ENCODE measurements at places on chromosomes 11 and 22.

DNA sequence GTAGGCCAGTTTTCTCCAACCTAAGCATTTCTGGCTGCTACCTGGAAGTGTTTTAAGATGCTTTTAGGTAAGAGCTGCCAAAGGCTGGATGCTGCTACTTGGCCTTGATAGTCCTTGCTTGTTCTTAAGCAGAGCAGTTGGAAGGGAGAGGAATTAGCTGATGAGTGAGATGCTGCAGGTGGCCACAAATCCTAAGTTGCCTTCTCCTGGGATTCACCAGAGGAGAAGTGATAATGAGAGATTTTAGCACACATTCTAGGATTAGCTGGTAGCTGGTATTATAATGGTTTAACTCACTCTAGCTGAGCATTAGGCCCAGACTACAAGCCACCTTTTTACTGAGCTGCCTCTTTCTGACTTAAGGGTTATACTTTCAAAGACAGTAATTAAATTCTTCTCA, 442.9 kb upstream of the RAG2 start:
- no peak for DNase-seq

DNA sequence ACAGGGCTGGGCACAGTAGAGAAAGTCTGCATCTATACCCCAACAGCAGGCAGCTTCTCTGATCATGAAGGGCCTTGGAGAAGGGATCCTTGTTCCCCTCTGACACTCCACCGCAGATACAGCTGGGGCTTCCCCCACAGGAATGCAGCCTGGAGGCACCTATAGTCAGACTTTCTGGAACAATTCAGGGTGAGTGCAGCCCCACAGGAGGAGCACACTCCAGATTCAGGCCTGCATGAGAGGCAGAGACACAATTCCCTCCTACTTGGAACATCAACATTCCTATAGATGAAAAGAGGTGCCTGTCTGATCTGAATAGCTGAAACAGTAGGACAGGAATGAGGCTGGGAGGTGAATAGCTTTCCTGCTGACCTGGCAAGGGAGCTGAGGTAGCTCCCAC, 1298.0 kb upstream of the CNTN5 start:
- no peak for DNase-seq

- DNase-seq, result peak; percentile 32
These were observed 721.4 kb downstream of the FAM181B start for GRCh38 chr11:82012276-82012675.

- no peak for DNase-seq
These were observed 281.6 kb downstream of the TBC1D22A start for GRCh38 chr22:47043835-47044721.

GRCh38 chr11:115455613-115456012, 48.6 kb downstream of the CADM1 start:
- no peak for DNase-seq

GRCh38 chr22:17890245-17890671, 116.0 kb upstream of the BID start:
- DNase-seq, result no peak

DNA sequence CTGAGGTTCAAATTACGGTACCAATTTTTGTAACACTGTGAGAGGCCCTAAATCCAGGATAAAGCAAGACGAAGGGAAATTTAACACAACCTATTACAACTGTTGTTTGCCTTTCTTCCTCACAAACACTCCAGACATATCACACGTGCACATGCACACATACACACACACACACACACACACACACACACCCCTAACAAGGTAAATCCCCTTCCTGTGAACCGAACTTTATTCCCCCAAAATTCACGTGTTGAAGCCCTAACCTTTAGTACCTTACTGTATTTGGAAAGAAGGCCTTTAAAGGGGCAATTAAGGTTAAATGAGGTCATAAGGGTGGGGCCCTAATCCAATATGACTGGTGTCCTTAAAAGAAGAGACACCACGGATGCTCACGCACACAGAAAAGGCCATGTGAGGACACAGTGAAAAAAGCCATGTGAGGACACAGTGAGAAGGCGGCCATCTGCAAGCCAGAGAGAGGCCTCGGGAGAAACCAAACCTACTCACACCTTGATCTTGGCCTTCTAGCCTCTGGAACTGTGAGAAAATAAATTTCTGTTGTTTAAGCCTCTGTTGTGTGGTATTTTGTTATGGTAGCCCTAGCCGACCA, 1.8 kb downstream of the SERGEF start:
- DNase-seq, result no peak

DNA sequence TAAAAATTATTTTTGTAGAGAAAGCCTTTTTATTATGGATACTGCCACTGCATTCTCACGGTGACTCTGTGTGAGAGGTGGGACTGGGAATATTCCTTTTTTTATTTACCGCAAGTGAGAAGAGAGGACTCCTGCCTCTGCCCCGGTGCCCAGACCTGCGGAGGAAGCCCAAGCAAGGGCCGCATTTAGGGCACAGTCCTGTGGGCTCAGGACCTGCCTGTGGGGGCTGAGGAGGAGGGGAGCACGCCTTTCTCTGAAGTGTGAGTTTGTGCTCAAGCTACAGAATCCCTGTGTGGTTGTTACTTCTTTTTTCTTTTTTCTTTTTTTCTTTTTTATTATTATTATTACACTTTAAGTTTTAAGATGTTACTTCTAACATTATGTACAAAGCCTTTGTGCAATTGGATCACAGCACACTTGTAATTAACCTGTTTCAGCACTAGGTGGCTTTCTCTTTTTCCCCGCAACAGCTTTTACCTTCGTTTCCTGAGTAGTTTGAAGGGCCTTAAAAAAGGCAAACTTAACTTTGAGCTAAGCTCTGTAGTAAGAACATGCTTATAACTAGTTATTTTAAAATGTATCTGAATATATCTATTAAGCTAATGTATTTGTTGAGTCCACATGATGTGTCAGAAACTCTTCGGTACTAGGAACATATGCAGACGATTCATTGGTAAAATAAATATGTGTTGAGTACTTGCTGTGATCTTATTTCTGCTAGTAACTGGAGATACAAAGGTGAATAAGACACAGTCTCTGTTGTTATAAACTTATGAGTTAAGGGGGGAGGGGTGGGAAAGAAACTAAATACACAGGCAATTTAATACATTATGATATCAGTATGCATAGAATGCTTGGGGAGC, 18.3 kb downstream of the AMOTL1 start:
- DNase-seq, result peak; percentile 45

GRCh38 chr22:28801845-28802594, 1.7 kb upstream of the XBP1 start:
- DNase-seq, result no peak

GRCh38 chr11:22930816-22931594, 70.7 kb upstream of the CCDC179 start:
- DNase-seq, result no peak

GRCh38 chr22:45871721-45872120, 105.2 kb downstream of the WNT7B start:
- DNase-seq, result no peak

GRCh38 chr11:103586756-103587155, 449.7 kb upstream of the DDI1 start:
- DNase-seq, result no peak

GRCh38 chr22:44347080-44347479, 34.3 kb upstream of the SHISAL1 start:
- no peak for DNase-seq

GRCh38 chr11:73175551-73176144, 33.5 kb upstream of the FCHSD2 start:
- no peak for DNase-seq

DNA sequence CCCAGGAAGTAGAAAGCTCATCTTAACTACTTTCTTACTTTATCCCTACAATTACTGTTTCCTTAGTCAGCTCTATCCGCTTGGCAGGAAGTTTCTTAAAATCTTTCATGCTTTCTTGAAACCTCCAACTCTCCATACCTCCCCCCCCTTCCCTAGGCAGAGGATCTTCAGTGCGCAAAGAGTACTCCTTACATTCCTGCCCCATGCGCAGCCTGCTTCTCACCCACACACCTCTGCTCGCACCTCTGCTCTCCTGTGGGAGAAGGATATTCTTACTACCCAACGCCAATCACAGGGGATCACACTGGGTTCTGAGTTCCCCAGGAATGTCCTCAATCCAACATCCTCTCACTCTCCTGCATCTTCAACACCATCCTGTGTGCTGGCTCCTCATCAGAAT, 12.3 kb downstream of the TCF20 start:
- no peak for DNase-seq

GRCh38 chr22:49296561-49296960, 531.1 kb downstream of the BRD1 start:
- no peak for DNase-seq

- no peak for DNase-seq
These were observed 125.1 kb downstream of the WT1 start for GRCh38 chr11:32310214-32310601.

DNA sequence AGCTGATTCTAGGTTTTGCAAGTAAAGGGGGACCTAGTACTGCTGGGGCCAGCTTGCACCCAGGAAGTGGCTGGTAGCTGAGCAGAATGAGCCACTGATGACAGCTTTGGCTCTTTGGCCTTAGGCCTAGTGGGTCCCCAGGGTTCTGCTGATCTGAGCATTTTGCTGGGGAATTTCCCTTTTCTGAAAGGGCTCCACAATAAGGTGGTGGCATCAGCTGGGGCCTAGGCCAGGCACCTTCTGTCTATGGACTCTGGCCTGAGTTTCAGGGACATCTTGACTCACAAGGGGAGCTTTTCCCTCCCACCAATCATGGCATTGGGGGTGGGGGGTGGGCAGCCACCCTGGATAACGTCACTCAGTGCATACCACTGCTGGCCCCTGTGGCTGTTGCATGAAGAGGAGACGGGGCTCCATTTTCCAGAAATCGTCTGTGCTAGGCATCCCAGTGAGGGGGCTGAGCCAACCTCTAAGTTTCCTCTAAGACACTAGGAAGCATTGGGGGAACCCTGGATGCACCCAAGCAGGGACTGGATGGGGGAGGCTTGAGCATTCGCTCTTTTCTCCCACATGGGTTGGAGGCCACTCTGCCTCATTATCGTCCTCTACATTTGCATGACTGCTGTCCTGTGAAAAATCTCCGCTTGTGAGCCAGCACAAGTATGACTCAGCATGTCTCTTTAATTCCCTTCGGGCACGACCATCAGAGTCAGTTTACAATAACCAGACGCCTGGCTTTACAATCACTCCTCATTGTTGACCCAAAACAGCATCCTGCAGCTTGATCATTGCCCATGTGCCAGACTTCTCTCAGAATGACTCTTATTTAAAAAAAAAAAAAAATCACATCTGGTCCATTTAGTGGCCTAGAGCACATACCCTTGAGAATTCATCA, 145.0 kb upstream of the THY1 start:
- peak; percentile 7 for DNase-seq

GRCh38 chr11:35274909-35275785, 136.2 kb downstream of the CD44 start:
- no peak for DNase-seq

DNA sequence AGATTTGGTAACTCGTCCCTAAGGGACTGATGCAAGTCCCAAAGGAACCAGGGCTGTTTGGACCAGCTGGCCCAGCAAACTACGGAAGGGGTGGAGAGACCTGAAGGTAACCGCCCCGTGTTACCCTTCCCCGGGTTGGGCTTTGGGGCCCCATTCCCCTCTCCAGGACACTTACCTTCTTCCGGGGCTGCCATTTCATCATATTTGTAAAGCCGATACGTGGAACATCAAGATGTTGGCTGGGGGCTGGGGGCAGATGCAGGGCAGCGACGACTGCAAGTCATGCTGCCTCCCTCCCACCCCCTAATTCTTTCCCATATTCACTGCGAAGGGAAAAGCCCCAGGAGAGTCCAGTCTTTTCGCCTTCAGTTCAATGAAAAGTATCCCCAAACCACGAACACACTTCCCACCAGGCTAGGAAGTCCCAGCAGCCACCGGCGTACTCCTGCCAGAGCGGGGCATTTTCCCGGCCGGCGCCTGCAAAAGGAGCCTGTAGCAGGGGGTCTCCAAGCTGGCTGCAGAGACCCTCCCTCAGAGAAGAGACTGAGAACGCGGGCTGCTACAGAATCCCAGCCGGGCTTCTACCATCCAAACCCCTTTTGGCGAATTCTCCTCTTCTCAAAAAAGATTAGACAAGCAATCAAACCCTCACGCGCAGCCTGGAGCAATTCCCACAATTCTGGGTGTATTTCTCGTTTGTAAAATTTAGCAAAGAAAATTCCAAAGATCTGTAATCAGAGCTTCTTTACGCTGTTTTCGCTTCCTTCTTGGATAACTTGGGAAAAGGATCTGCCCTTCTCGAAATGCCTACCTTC, 236.7 kb downstream of the TTC28 start:
- peak; percentile 14 for DNase-seq

GRCh38 chr11:83736684-83737083, 450.5 kb upstream of the CCDC90B start:
- DNase-seq, result no peak

DNA sequence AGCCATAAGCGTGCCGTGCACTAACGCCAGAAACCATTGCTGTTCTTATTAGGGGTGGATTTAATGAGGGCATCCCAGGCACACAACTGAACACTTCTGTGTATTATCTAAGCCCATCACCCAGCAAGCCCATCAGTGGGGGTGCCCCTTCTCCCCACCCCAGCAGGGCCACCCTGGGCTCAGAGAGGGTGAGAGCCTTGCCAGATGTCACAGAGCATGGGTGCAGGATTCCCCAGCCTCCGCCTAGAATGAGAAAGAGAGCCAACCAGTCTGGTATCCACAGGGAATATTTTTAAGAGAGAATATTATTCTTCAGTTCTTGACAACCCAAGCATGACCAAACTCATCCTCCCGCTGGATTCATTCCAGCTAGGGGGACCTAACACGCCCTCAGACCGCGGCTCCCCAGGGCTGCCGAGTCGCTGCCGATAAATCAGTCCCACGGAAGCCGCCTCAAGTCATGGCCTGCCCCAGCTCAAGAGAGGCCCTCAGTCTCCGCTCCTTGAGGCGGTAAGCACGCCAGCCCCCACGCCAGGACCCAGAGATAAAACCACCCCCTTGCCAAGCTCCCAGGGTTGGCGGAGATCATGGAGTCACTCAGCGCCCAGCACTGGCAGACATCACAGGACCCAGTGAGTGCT, 47.2 kb downstream of the MN1 start:
- no peak for DNase-seq

GRCh38 chr11:4044976-4045646, 49.5 kb upstream of the RRM1 start:
- DNase-seq, result no peak

- no peak for DNase-seq
These were observed 19.4 kb downstream of the MAML2 start for GRCh38 chr11:96323642-96323985.

- DNase-seq, result no peak
These were observed 63.6 kb downstream of the DENND5A start for GRCh38 chr11:9201372-9202162.
